ENCODE measurements at places on chromosomes 3 and 15.

DNA sequence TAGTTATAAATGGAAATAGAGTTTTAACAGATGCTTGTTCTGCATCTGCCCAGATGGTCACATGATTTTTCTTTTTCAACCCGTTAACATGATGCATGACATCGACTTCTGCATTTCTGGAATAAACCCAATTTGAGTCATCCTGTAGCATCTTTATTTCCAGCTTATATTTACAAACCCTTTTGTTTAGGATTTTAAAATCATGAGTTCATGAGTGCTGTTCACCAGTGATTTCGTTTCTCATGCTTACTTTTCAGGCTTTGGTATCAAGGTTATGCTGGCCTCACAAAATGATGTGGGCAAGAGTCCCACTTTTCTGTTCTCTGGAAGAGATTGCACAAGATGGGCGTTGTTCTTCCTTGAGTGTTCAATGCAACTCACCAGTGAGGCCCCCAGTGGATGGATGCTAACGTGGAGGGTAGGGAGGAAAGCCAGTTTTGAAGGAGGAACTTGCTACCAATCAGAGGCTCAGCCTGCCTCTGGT lies 5.2 kb downstream of the HRH1 start:
- DNase-seq: no peak

DNA sequence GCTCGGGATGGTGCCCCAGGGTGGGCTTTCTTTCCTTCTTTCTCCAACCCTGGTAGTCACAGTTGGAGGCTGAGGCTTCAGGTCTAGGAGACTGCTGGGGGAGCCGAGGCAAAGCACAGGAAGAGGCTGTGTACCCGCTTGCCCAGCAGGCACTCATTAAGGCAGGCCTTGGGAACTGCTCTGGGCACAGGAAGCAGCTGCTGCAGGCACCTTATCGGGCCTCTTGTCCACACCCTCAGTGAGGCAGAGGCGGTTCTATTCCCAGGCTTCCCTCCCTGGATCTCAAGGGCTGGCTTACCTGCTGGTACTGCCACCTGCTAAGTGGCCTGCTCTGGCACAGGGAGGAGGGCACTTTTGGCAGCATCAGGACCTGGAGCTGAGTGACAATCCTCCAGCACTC lies 15.8 kb upstream of the GRM2 start:
- no peak for DNase-seq

GRCh38 chr3:177055605-177056571 lies 141.4 kb downstream of the TBL1XR1 start:
- no peak for DNase-seq

- no peak for DNase-seq
These were observed 3.8 kb downstream of the NCBP2 start for GRCh38 chr3:196938576-196938975.

- DNase-seq: no peak
These were observed 127.2 kb downstream of the NFKBIZ start for GRCh38 chr3:101976473-101976872.

Data from stimulated activated CD4-positive, alpha-beta T cell treated with anti-CD3 and anti-CD28 coated beads, Interleukin-1b, Interleukin-23, amount 100 ng/mL, for 48 hours (primary cell).